Hematopoietic multipotent progenitor cell treated with erythropoietin and hydrocortisone succinate and interleukin-3 and kit ligand, for 15 days (in vitro differentiated cells): ENCODE measurements at places on chromosomes 13 and 19.

DNA sequence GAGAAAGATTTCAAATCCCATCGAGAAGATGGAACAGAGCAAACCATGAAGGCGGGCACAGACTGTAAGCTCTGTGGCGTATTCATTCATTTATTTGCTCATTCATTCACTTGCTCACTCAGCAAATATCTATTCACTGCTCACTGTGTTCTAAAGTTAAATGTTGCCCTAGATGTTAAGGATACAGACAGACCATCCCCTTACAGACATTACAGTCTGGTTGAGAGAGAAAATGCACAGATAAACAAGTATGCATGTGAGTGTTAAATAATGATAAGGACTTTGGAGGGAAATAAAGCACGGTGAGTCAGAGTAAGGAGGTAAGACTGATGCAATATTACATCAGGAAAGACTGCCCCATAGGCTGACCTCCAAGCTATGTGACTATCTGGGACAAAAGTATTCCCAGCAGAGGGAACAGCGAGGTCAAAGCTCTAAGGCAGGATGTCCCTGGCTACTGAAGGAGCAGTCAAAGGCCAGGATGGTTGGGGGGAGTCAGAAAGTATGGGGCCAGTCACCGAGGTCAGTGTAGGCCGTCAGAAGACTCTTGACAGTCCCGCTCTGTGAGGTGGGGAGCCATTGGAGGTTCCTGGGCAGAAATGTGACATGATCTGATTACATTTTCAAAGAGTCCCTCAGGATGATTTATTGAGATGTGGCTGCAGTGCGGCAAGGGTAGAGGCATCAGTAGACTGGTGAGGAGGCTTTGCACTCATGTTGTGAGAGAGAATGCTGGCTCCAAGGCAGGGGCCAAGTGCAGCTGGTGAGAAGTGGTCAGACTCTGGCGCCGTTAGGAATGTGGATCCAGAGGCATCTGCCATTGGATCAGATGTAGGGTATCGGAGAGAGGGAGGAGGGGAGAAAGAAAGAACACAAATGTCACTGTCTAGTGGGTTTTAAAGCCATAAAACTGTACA lies 37.9 kb downstream of the MBNL2 start:
- peak; percentile 90 for DNase-seq

- DNase-seq = peak; percentile 95
These were observed at the start of gene ZBTB7A for GRCh38 chr19:4066682-4067395. ZBTB7A (minus strand) TSS chr19:4066899; CDS start chr19:4055232, 11,667 bp downstream.

DNA sequence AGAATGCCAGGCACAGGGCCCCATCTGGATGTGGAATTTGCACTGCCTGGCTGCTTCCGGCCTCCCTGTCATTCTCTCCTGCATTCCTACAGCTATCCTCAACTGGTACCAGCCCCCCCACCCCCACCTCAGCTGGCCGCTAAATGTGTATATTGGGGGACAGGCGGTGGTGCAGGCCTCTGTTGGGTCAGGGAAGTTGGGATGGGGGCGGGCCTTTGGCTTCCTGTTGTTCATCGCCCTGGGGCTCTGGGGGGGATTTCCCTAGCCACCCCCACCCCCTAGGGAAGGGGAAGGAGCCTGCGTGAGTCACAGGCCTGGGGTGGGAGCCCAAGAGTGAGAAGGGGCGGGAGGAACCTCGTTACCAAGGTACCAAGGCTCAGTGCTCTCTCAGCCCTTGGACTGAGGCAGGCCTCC lies 10.6 kb downstream of the POU2F2 start:
- DNase-seq = no peak

DNA sequence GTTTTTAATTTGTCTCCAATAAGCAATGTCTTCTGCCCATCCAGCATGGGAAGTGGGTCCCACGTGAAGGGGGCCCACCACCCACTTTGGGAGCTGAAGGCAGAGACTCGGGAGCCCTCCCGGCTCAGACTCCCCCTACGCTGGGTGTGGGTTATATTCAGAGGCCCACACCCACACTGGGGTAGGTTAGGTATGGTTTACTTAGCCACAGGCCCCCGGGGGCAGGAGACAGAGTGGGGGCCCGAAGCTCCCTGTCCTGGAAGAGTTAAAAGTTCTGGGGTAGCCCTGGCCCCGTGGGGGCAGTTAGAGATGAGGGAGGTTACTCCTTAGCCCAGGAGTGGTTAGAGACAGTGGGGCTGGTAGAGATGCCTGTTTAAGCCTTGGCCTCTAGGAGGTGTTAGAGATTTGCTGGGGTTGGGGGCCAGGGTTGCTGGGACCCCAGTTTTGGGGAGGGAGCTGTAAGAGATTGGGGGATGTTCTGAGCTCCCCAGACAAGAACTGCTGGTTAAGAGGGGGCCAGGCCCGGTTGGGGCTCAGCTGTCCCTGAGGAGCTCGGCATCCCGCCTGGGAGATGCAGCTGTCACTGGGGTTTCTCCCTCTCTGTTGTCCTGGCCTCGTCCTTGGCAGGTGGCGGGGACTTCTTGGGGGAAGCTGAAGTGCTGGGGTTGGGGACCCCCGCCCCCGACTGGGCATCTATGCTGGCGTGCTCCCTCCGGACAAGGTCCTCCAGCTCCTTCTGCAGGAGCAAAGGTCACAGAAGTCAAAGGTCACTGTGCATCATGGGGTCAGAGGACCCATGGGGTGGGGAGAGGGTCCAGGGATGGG lies 712 bp upstream of the RINL start:
- DNase-seq = no peak

GRCh38 chr19:19260417-19261214 lies 12.5 kb downstream of the TM6SF2 start:
- no peak for DNase-seq
